ENCODE measurements at places on chromosomes 6 and 20. TPM values are rescaled to one million over a fixed set of nuclear protein-coding genes. Genes with fewer than 3 reads are reported as not detected.

DNA sequence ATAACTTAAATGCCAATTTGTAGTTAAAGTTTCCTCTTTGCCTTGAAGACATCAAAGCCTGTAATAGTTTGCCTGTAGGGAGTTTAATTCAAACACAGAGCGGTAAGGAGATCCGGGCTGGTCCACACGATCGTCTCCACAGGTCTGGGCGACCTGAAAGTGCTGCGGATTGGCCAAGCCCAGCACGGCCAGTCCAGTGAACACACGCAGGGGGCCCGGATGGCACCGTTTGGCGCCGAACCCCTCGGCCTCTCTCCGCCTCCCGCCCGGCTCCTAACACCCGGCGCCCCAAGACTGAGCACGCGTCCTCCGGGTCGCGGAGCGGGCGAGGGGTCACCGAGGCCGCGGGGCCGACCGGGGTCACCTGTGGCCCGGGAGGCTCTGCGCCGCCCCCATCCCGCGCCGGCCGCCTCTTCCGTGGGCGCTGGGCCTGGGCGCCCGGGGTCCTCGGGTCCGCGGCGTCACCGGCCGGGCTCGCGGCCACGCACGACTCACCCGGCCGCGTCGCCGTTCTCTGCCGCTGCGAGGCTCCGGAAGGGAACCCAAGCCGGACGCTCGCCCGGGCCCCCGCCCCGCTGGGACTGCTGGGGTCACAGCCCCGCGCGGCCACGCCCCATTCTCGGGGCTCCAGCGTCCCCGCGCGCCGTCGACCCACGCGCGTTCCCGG, 481 bp downstream of the SERPINB6 start:
- H3K27ac ChIP-seq, result no peak overlapping the region
- peak overlapping the region; percentile 44 for H3K4me3 ChIP-seq
- H3K27me3 ChIP-seq, result 0 out of 2 replicates have a peak, but pooled peaks cover 2% of the 10 kb centered on the region

- no peak overlapping the region for H3K27ac ChIP-seq
- no peaks in the 10 kb centered on the region for H3K27me3 ChIP-seq
- H3K36me3 ChIP-seq, result no peaks in the 10 kb centered on the region
- H3K4me1 ChIP-seq, result no peaks in the 10 kb centered on the region
- no peak for DNase-seq
Measured at GRCh38 chr20:10075606-10076005, 40.8 kb downstream of the ANKEF1 start.

Gene ZNF217
- polyA plus RNA-seq, result 14.3 TPM

Gene CD164
- polyA plus RNA-seq, result 69.3 TPM

- H3K27me3 ChIP-seq, result no peaks in the 10 kb centered on the region
- DNase-seq, result no peak
Measured at GRCh38 chr20:57055345-57055744, 211.1 kb downstream of the BMP7 start.

- no peaks in the 10 kb centered on the region for H3K27me3 ChIP-seq
- no peak overlapping the region for H3K27ac ChIP-seq
- DNase-seq, result no peak
- no peaks in the 10 kb centered on the region for H3K36me3 ChIP-seq
Measured at GRCh38 chr6:49030251-49031020, 432.6 kb downstream of the MMUT start.

DNA sequence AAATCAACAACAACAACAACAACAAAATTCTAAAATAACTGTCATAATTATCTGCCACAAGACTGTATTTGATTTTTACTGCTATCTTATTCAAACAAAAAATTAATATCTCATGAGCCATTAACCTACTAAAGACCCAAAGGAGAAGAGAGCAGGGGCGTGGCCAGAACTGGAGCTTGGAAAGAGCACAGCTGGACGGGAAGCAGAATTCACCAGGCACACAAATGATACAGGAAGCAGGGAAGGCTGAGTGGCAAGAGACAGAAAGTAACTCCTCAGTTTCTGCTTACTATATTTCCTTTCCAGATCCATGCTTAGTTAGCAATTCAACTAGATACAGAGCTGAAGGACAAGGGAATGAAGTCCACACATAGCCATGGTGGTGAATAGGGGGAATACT, 54.4 kb downstream of the FKBP5 start:
- H3K36me3 ChIP-seq, result peaks cover 5% of the 10 kb centered on the region
- DNase-seq, result no peak
- no peaks in the 10 kb centered on the region for H3K4me1 ChIP-seq
- H3K4me3 ChIP-seq, result no peak overlapping the region
- H3K27ac ChIP-seq, result no peak overlapping the region
- H3K27me3 ChIP-seq, result no peaks in the 10 kb centered on the region

Gene UBE2J1
- 4.5 TPM for polyA plus RNA-seq

DNA sequence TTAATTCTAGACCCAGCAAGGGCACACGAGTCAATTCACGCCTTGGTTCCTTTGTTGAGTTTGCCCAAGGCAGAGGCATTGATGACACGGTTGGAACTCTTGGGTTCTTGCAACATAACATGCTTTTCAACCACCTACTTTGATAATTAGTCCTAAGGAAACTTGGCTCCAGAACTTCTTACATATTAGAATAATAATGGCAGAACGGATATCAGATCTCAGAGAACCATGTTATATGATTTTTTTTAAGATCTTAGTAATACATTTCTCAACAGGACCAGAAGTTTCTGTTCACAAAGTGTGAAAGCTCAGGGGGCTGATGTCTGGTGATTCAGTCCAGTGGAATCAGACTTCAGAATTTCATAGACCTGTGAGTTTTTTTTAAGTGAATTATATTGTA, 19.2 kb downstream of the SPTLC3 start:
- H3K27me3 ChIP-seq, result no peaks in the 10 kb centered on the region
- H3K27ac ChIP-seq, result no peak overlapping the region
- no peak overlapping the region for H3K4me3 ChIP-seq
- H3K4me1 ChIP-seq, result no peaks in the 10 kb centered on the region
- DNase-seq, result no peak
- H3K36me3 ChIP-seq, result no peaks in the 10 kb centered on the region

GRCh38 chr6:87907521-87907920, 140.1 kb upstream of the SPACA1 start:
- H3K27ac ChIP-seq, result no peak overlapping the region
- peaks cover 3% of the 10 kb centered on the region for H3K4me1 ChIP-seq
- no peaks in the 10 kb centered on the region for H3K36me3 ChIP-seq
- no peaks in the 10 kb centered on the region for H3K27me3 ChIP-seq
- DNase-seq, result no peak

Gene HSPA12B
- 3.5 TPM for polyA plus RNA-seq

GRCh38 chr6:169083508-169083874, 170.2 kb downstream of the THBS2 start:
- no peak overlapping the region for H3K27ac ChIP-seq
- H3K4me1 ChIP-seq, result peaks cover 5% of the 10 kb centered on the region
- no peaks in the 10 kb centered on the region for H3K36me3 ChIP-seq
- no peak for DNase-seq
- no peak overlapping the region for H3K4me3 ChIP-seq

Gene TFAP2D
- polyA plus RNA-seq, result not detected

Gene GRIK2
- 1.8 TPM for polyA plus RNA-seq

GRCh38 chr6:22250486-22250885, 46.4 kb downstream of the PRL start:
- H3K27me3 ChIP-seq, result no peaks in the 10 kb centered on the region
- H3K4me1 ChIP-seq, result peaks cover 12% of the 10 kb centered on the region
- H3K4me3 ChIP-seq, result peak overlapping the region; percentile 30
- H3K27ac ChIP-seq, result peak overlapping the region; percentile 19

Gene SLC44A4
- 7.1 TPM for polyA plus RNA-seq

Measured in H1 (cell line).